MCF 10A (cell line): ENCODE measurements at places on chromosomes 7 and 10.

- no peak for DNase-seq
Observed at GRCh38 chr10:69656742-69657269, 26.8 kb downstream of the FAM241B start.

GRCh38 chr7:6259257-6259656, 13.2 kb downstream of the CYTH3 start:
- DNase-seq = no peak

- no peak for DNase-seq
Observed at GRCh38 chr10:43594944-43595589, 11.2 kb upstream of the ZNF485 start.

DNA sequence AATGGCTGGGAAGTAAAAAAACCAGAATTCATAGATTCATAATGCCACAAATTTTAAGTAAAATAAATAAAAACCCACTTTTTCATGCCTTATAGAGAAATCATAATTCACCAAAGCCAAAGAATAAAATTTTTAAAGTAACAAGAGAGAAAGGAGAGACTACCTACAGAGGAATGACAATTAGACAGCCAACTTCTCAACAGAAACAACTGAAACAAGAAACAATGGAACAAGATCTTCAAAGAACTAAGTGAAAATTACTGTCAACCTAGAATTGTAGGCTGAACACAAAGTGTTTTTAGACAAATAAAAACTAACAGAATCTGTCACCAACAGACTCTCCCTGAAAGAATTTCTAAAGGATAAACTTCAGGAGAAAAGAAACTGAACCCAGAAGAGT, 15.6 kb upstream of the KCNMA1 start:
- DNase-seq = no peak

DNA sequence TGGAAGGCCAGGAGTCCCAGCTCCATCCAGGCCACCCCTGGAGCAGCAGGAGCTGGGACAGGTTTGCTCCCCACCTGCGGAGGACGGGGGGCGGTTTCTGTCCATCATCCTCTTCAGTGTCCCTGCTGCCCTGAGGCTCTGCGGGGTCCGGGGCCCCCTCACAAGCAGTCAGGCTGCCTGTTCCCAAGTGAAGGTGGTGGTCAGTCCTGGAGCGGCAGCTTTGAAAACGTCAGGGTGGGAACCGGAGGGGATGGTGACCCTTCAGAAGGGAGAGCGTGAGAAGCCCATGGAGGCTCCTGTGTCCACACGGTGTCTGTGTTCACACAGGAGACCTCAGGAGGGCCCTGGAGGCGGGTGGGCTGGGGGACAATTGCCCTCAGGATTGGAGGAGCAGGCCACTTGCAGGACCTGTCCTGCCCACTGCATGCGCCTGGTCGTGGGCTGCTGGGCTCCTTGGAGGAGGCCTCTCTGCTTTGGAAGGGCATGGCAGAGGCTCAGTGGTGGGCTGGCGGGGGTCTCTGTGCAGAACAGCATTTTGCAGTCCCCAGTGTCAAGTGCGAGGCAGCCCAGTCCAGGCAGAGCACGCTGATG, 49.3 kb upstream of the INPP5A start:
- no peak for DNase-seq

DNA sequence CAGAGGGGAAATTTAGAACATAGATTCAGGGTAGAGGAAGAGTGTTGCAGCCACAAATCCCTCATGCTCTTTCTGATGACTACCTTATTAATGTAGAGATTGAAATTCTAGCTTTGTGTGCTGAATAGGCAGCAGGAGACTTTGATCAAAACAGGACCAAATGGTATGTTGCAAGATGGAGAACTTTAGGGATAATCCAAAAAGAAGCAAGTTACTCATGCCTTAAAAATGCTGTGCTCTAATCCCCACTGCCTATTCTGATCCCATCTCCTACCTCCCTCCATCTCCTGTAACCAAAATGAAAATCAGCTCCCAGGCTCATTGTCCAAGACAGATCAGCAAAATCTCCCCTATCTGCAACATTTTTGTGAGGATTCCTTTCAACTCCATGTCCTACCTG, 31.3 kb downstream of the CH25H start:
- DNase-seq = no peak

GRCh38 chr10:20446561-20447193, 450.4 kb downstream of the NEBL start:
- no peak for DNase-seq
